Stromal cell of bone marrow (primary cell): ENCODE measurements at places on chromosomes 7 and 10.

DNA sequence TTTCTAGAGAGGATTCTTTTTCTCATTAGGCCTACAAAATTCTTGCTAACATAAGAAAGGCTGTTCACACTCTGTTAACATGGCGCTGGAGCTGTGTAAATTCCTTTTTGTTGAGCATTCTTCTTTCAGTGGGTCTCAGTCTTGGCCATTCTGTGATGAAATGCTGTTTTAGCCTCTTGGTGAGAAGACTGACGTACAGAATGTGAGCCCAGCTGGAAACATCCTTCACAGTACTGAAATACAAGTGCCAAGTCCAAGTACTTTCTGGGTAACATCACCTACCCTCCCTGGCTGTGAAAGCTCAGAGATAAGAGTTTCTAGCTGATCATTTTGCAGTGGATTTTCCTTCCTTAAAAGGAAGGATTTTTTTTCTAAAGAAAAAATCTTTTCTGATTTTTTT lies 231.8 kb downstream of the AHR start:
- no peak for DNase-seq

DNA sequence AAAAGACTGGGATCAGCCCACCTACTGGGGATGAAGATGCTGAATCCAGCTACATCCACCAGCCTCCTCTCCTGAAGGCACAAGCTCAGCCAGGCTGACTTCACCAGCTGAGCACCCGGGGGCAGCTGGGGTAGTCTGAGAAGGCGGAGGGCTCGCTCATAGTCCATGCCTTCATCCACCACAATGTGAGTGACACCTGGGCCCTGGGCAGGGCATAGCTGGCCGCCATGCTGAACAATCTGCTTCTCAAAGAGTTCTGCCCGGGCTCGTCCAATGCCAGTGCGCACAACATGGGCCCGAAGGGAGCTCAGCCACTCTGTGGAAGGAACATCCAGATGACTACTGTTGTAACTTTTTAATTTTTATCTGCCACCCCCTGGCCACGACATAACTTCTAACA lies 2.2 kb downstream of the POLL start:
- no peak for DNase-seq

DNA sequence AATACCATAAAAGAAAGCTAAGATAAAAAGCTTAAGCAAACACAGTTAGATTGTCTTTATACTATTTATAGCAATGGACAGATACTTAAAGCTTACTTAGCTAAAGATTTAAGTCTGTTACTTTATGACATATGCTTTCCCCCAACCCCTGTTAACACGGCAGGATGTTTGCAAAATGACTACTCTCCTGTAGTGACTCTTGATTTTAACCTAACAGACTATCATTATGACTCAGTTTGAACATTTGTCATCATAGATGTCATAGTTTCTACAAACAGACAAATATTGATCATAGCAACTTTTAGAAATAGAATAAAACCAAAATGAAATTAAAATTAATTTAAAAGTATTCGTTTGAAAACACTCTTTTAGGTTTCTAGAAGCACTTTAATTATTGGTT lies 7.8 kb upstream of the COMMD3 start:
- DNase-seq = peak; percentile 53

GRCh38 chr7:2611922-2612321 lies 19.9 kb upstream of the TTYH3 start:
- no peak for DNase-seq

DNA sequence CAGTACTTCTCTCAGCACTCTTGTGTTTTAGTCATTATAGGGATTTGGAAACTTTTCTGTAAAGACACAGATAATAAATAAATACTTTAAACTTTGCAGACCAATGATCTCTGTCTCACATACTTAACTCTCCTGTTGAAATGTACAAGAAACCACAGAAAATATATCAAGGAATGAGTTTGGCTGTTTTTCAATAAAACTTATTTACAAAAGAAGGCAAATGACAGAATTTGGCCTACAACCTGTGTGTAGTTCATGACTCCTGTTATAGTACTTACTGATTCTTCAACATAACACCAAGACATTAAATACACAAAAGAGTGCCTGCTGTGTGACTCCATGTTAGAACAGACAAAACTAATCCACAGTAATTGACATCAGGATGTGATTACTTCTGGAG lies 510.0 kb upstream of the PHF14 start:
- no peak for DNase-seq
